Stimulated activated CD8-positive, alpha-beta memory T cell treated with anti-CD3 and anti-CD28 coated beads, Interleukin-15, amount 100 ng/mL, for 4 hours (primary cell): ENCODE measurements at places on chromosomes 2 and 18.

DNA sequence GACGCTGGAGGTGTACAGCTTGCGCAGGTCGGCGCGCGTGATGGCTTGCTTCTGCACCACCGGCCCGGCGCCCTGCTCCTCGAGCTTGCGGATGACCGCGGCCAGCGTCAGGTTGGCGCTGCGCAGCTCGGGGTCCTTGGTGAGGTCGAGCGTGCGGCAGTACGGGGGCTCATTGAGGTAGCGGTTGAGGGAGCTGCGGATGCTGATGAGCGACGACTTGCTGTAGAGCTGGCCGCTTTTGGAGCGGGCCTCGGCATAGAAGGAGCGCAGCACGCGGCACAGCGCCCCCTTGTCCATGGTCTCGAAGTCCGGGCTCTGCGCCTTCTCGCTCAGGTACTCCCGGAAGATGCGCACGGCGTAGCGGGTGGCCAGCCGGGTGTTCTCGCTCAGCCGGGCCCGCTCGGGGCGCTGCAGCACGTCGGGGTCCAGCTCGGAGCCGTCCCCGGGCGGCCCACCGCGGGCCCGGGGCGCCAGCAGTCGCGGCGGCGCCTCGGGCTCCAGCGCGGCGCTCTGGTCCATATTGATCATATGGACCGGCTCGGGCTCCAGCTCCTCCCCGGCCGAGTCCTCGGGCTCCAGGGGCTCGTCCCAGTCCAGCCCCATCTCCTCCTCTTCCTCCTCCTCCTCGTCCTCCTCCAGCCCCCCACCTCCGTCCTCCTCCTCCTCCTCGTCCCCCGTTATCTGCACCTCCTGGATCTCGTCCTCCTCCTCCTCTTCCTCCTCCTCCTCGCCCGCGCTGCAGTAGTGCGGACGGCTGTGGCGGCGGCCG, 523 bp downstream of the KCTD1 start:
- peak; percentile 10 for DNase-seq

DNA sequence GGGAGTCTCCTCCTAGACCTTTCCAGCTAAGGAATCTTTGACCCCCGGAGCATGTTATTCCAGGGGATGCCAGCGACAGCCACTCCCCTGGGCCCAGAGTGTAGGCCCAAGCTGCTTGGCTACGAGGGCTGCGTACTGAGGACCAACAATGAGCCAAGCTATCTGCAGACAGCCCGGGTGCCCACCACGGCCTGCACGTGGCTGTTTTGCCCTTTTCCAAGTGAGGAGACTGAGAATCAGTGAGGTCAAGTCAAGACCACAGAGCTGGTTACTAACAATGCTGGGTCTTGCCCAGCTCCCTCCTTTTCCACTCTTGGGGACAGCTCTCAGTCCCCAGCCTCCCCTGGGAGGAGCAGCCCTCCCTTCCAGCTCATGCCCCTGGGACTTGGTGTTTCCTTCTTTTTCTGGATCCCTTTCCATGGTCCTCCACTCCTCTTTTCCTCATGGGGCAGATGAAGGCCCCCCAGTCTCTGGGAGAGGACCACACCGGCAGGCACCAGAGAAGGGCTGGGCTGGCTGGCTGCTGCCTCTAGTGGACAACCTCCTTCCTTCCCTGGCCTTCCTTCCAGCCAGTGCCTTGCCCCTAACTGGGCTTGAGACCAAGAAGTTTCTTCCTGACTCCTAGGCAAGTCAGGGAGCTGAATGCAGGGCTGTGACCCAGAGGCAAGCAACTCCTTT, 550 bp upstream of the MALL start:
- no peak for DNase-seq

DNA sequence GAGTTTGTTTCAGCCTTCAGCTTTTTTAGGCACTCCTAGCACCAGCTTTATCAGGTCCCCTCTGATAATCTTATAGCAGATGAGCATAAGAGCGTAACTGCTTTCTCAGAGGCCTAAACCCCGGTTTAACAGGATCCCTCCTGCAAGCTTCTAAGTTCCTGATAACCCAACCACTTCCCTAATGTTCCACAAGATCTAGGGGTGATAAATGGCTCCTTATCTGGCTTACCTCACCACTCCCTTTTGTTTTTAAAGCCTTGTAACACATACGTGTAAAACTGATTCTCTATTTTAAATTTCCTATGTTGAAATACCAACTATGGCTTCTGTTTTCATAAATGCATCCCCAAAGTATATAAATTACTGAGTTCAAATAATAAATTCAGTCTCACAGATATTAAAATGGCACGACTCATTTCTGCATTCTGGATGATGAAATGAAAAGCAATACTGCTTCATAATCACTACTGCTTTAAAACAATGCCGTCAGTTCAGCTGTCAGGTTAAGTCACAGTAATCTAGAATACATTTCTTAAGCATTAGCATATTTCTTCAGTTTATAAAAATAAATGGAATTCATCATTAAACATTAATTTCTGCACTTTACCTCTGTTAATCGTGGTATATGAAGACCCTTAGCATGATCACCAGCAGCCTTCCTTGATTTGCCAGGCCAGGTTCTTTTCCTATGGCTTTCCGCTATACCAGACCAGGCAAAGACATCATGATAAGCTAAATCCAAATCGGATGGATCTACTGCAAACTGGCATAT, 126.3 kb downstream of the C2orf74 start:
- no peak for DNase-seq

- DNase-seq = no peak
These were observed 82.0 kb downstream of the FHOD3 start for GRCh38 chr18:36379435-36379984.

DNA sequence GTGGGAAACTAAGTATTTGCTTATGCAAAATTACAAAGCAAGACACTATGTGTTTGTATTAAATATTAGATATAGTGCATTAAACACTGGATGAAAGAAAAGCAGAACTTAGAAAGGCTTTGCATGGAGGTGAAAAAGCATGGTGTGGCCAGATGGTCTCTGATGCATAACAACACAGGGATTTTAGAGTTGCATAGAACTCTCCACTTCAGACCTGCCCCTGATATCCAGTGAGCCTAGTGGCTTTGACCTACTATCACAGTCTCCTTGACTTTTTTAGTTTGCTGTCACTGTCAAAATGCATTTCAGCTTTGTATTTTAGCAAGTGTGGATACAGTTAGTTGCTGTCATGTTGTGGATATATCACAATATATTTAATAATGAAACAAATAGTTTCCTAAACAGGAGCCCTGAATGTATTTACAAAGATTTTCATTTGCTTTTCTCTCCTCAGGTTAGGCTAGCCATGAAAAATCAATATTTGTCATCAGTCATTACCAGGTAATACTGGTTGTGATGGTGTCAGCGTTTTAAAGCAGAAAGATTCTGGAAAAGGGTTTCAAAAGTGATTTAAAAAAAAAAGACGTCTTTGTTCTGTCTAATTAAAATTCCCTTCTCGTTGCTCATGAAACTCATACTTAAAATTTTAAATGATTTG, 5.2 kb downstream of the CSRNP3 start:
- DNase-seq = no peak

DNA sequence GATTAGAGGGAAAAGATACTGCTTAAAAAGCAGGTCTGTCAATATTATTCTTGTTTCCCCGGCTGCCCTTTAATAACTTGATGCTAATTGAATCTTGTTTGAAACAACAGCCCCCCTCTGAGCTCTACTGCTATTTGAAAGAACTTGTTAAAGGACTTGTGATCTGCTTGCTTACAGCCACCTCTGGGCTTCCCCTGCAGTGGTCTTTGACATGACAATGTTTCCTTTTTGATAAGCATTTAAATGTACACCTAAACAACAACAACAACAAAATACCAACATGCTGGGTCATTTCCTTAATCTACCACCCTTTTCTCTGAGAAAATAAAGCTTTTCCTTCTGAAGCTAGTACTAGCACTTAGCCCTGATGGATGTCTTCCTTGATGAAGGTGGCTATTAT, 3.9 kb downstream of the HOXD1 start:
- DNase-seq = no peak
